Esophagus mucosa (tissue), 1 donor: ENCODE measurements at places on chromosomes 2 and 18.
A peak's percentile ranks its signal among the peaks of the same experiment; 100 is the strongest.

DNA sequence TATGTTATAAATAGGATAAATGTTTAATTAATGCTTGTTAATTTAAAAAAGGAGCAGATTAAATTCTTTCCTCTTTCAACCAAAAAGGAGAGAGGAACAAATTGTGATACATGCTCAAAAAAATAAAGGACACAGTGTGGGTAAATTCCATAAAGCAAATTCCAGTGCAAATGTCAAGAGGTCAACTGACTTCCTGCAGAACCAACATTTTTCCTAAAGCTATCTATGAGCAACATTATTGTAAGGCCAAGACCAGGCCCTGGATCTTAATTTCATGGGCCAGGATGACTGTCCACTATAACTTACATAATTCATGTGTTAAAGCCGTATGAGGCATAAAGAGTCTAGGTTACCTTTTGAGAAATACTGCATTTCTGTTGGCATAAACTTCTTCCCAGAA lies 93.9 kb upstream of the RPE start:
- no peak for ATAC-seq

DNA sequence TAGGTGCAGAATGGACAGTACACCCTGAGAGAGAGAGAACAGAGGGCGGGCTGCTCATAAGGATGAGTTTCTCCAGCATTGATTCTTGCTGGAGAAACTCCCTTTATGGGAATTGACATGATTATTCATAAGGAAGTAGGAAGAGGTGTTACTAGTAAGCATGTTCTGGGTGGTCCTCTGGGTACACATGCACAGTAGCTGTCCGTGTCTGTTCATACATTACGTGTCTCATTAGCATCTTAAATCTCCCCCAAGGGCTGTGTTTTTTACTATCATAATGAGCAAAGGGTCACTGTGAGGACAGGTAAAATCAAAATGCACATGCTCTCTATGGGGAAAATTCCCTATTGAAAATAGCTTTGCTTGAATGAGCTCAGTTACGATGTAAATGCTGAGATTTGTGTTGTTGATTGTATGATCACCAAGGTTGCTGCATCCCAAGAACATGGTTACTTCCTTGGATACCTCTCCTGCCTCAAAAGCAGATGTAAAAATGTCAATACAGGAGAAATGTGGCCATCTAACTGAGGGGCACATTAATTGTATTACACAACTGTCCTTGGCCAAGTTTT lies 238.9 kb downstream of the CDH20 start:
- ATAC-seq: no peak

DNA sequence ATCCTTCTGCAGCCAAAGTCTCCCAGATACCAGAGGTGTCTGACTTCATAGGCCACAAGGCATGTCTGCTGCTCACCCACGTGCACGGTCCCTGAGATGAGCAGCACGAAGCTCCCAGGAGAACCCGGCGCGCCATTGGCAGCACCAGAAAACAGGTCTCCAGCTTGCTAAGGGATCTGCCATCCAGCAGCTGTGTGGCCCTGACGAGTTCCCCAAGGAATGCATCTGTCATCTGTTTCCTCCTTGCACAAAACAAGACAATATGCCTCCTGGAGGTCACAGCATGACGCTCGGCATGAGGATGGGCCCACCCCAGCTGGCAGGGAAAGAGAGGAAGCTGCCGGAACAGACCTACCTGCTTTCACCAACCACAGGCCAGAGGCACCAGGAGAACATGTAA lies 29.2 kb downstream of the HS6ST1 start:
- ATAC-seq: no peak

DNA sequence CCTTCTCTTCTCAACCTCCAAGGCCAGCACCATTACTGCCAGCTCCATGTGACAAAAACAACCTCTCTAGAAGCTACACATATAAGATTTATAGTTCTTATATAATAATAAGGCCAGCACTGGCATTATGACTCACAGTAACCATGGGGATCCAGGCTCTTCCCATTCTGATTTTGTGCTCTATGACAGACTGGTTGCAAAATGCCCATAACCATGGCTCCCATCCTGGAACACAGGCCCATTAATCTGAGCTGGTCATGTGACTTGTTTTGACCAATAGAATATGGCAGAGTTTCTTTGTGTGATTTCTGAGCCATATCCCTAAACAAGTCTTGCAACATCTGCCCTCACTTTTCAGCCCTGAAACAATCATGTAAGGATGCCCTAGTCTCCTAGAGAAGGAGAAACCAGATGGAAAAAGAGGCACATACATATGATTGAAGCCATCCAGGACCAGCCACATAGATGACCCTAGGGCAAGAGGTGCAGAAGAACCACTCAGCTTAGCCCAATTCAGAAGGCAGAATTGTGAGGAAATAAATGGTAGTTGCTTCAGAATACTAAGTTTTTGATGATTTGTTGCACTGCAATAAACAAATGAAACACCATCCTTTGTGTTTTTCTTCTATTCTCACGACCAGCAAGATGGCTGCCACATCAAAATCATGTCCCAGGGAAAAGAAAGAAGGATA lies 173.9 kb downstream of the SUCLG1 start:
- peak; percentile 77 for ATAC-seq

GRCh38 chr2:154280543-154280942 lies 408.8 kb downstream of the GALNT13 start:
- ATAC-seq: no peak

DNA sequence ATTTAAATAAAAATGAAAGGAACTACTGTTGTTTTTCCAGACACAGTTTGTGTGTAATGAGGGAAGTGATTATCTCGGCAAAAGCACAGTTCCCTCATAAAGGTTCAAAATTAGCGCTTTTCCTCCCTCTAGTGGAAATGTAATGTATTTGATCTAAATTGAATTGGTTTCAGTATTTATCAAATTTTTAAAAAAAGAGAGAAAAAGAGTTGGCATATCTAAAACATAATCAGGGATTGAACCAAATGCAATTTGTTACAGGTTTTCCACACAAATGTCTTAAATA lies 37.5 kb downstream of the CMPK2 start:
- no peak for ATAC-seq

DNA sequence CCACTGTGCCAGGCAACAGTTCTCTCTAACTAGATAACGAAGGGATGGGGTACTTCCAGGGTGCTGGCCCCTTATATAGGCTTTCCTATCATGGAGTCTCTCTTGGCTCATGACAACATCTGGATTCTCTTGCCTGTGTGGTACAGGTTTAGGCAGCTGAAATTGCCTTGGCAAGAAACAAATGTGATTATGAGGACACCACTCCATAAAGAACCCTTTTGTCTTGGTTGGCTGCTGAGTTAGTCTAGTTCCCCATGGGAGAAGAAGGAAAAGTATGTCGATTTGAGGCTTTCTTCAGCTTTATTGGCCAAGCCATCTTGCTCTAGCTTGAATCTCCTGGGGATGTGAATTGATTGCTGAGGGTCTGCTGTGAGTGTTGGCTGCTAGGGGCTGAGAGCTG lies 76.3 kb upstream of the ZCCHC2 start:
- no peak for ATAC-seq

- ATAC-seq: no peak
Measured at GRCh38 chr18:598124-598589, 1.4 kb downstream of the CLUL1 start.

DNA sequence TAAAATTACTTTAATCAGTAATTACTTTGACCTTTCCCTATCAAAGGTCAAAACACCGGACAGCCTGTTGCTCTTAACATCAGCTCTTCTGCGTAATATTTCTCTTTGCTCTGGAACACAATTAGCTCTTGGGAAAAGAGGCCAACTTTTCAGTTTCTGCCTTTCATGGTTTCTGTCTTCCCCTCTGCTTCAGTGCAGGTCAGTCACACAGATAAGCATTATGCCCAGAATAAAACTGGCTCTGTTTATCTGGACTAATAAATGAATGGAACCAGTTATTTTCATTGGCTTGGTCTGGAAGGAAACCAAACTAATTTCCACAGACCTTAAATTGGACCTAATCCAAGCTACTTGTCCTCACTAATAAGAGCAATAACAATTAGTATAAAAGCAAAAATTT lies 26.2 kb upstream of the GALNT3 start:
- no peak for ATAC-seq

DNA sequence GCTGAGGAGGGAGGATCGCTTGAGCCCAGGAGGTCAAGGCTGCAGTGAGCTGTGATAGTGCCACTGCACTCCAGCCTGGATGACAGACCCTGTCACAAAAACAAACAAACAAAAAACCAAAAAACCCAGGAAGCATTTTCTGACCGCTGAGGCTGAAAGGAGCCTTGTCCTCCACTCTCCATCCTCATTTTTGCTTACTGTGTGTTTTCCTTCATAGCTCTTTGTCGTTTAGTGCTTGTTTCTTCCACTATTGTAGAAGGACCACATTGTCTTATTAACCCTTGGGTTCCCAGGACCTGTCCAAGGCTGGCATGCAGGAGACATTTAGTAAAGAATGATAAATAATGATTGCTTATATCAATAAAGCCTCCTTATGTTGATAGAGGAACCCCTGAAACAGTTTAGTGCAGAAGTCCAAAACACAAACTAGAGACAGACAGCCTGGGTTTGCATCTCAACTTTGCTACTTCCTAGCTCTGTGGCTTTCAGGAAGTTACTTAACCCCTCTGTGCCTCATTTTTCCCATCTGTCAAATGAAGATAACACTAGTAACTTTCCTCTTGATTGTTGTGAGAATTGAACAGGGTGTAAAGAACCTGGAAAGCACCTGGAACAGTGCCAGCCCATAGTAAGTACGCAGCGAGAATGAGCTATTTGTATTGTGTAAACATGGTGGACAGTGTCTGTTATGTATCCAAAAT lies 126.0 kb downstream of the LPIN1 start:
- no peak for ATAC-seq

GRCh38 chr2:193837111-193837738 lies 1642.5 kb upstream of the TMEFF2 start:
- no peak for ATAC-seq

DNA sequence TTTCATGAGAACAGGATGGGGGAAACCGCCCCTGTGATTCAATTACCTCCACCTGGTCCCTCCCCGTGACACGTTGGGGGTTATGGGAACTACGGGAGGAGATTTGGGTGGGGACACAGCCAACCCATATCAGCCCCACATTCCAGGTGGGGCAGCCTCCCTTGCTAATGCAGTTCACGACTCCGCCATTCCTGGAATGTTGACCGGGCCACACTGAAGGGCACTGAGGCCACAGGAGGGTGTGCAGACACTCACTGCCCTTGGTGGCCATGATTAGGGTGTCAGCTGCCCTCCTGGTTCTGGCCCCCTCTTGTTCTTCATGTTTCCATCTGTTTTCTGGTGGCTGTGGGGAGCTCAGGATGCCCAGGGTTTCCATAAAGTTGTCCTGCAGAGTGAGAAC lies 176.3 kb downstream of the TWIST2 start:
- ATAC-seq: no peak

DNA sequence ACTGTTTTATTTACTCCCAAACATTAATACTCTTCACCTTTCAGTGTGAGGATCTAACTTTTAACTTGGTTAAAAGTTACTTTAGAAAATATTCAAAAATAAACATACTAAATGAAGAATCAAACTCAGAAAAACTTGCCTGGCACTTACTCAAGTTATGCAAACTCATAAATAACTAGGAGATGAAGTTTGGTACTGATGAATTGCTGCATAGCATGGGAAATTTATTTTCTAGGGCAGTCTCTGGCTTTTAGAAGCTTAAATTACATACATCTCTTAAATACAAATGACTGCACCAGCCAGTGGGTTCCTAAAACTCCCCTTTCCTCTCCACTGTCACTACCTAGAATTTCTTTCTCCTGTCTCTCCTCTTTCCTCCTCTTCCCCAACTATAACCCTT lies 46.7 kb upstream of the CREB1 start:
- no peak for ATAC-seq

- no peak for ATAC-seq
Measured at GRCh38 chr18:25517881-25518715, 166.1 kb upstream of the ZNF521 start.
